ENCODE measurements at places on chromosomes 7 and 10. TPM values are rescaled to one million over a fixed set of nuclear protein-coding genes. Genes with fewer than 3 reads are reported as not detected.

GRCh38 chr10:10600004-10600403 lies 417.7 kb upstream of the CELF2 start:
- DNase-seq = no peak

- no peak for DNase-seq
These were observed 928.7 kb downstream of the IPMK start for GRCh38 chr10:57338823-57339558.

DNA sequence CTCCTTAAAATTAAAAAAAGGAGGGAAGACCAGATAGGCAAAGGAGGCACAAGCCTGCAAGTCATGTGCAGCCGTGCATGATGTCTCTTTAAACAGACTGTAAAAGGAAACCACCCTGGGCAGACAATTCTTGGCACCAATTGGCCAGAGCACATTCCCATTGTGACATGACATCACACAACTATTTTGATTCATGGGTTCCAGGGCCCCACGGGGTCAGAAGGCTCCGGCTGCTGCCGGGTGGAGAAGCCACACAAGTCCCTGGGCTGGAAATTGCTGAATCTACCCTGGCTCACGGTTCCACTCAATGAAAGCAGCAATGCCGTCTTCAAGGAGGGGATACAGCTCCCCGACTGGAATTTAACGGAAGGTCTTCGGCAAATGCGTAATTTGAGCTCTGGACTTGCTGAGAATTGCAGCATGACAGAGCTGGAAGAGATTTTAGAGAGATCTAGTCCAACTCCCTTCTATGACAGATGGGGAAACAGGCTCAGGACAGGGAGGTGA lies 140.5 kb downstream of the PRKAG2 start:
- DNase-seq = no peak

DNA sequence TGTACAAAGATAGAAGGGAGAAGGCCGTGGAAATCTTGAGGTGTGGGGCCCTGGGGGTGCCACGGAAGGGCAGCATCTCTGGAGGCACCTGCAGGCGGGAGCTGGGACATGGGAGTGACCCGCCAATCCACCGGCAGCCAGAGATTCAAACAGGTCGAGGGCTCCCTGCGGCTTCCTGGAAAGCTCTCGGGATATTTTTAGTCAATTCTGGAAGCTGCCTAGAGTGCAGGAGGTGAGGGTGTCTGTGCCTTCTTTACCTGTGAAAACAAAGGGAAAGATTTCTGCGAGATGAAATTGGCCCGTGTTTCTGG lies 16.6 kb downstream of the MNX1 start:
- DNase-seq = no peak

KIFBP gene
- total RNA-seq = 33.1 TPM

HOXA1 gene
- total RNA-seq = 0.79 TPM

GRCh38 chr10:34759161-34759836 lies 55.8 kb downstream of the PARD3 start:
- no peak for DNase-seq

CNPY1 gene
- not detected for total RNA-seq

DNA sequence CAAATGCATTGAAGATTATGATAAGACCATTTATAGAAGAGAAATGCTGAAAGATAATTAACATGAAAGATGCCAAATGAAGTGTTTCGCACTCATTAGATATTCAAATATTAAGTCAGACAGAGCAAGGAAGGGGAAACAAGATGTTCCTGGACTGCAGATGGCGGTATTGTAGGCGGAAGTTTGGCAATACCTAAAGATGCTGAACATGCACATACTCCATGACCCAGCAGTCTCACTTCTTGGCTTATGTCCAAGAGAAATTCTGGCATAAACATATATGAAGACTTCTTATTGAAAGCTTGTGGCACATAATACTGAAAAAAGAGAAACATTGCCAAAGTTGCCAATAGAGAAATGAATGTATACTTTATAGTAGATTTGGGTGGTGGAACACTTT lies 325.4 kb upstream of the SEMA3C start:
- no peak for DNase-seq

GRCh38 chr10:11605807-11606408 lies 5.5 kb downstream of the USP6NL start:
- DNase-seq = no peak

GRCh38 chr7:152462995-152463708 lies 27.3 kb upstream of the KMT2C start:
- DNase-seq = peak; percentile 23

GRCh38 chr7:106870983-106871410 lies 5.9 kb downstream of the PIK3CG start:
- DNase-seq = no peak

DNA sequence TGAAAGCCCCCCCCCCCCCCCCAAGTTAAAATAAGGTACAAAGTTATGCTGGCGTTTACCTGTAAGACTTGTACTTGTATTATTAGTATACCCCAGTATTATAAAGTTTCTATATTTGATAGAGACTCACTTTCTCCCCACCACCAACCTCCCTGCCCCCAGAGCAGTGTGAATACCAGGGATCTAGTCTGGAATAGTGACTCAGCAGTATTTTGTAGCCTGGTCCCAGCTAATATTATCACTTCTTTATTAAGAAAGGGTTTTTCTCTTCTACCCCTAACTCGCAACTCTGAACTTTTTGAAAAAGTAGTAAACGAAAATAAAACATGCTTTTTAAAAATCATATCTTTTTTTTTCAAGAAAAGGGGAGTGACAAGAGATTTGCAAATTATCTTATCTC lies 26.7 kb downstream of the GLI3 start:
- DNase-seq = no peak

KEL gene
- total RNA-seq = 0.96 TPM

DNA sequence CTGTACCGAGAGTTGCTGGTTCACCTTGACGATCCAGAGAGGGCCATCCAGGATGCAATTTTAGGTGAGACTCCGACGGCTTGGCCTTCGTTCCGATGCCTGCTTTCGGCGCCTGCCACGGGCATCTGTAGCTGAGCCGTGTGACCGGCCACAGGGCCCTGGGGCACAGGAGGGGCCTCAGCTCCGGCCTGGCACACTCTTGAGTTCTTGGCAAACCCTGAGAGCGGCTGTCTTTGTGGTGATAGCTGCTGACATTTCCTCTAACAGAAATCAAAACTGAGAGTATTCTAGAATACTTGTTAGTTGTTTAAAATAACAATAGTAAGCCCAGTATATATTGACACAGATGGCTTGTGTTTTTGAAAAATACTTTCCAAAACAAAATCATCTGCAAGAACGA lies 52.2 kb upstream of the SUN1 start:
- no peak for DNase-seq

DNA sequence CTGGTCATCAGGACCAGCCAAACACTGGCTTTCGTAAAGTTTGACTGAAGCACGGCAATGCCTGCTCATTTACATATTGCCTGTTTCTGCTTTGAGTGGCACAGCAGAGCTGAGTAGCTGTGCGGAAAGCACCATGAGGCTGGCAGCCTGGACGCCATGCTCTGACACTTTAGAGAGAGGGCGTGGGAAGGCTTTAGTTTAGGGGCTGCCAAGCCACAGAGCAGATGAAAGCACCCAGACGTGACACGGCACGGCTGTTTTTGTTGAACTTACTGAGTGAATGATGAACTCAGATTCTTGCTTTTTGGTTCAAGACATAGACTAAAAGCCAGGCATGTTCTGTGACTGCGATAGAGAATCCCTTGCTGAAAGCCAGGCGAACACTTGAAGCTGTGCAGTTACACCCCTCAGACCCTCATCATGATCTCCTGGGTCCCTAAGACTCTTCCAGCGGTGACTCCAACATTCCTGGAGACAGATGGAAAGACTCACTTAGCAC lies 182.1 kb downstream of the ZMYND11 start:
- no peak for DNase-seq
